ENCODE measurements at places on chromosomes 6 and 20.

DNA sequence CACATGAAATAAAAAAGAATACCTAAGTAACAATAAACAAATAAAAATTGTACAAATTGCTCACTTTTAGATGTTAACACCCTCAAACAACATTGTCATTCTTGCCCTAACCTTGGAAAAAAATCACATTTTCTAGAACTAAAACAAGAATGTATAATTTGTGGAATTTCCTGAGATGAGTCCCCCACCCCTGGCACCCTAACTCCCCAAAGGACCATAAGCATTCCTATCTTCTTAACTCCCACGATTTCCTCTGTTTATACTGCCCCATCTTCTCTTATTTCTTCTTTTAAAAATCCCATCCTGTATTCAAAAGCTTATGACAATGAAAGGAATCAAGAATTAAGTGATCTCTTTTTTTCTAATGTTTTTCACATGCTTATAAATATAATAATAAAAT, 70.9 kb downstream of the IBTK start:
- DNase-seq: no peak

DNA sequence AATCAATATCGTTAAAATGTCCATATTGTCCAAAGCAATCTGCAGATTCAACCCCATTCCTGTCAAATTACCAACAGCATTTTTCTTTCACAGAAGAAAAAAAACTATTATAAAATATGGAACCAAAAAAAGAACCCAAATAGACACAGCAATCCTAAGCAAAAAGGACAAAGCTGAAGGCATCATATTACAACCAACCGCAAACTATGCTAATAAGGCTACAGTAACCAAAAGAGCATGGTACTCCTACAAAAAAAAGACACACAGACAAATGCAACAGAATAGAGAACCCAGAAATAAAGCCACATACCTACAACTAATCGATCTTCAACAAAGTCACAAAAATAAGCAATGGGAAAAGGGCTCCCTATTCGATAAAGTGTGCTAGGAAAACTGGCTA, 49.2 kb downstream of the RNGTT start:
- DNase-seq: no peak

- DNase-seq: no peak
Measured at GRCh38 chr6:111612379-111612778, 6.7 kb upstream of the TRAF3IP2 start.

GRCh38 chr6:71206089-71206488, 82.5 kb upstream of the OGFRL1 start:
- DNase-seq: no peak

DNA sequence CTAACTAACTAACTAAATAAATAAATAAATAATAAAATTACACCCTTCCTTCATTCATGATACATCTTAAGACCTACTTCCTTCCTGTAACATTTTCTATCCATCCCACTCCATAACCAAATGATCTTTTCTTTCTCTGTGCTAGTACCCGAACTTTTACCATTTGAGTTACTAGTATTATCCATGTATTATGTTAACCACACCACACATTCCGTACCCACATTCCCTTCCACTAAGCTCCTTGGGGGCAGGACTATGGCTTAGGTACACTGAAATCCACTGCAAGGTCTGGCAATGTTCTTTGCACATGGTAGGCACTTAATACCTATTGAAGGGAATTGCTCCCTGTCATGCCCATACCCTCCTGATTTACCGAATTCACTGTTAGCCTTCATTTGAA, 24.9 kb downstream of the REPS1 start:
- DNase-seq: no peak

- no peak for DNase-seq
Measured at GRCh38 chr6:36668591-36668990, 9.9 kb upstream of the CDKN1A start.

DNA sequence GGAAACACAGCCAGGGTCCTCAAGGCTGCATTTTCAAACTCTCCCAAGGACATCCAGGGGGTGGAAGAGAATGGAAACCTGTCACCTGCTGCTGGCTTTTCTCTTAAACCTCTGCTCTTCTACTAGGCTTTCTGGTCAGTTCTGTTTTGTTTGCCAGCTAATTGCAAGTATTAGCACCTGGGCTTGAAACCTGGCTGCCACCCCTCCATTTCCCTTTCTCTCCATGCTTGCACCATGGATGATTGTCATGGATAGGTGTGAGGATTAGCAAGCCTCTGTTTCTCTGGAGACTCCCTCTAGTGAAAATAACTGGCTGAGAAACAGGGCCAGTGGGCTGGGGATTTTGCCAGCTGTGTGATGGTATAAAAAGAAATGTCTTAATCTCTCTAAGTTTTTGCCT, 33.0 kb upstream of the GPR6 start:
- DNase-seq: no peak

- DNase-seq: no peak
Measured at GRCh38 chr6:6006428-6007365, at the start of gene NRN1. TSS of gene NRN1 (minus strand) at chr6:6006925. CDS start at chr6:6006749, 176 bp downstream.

GRCh38 chr6:6348256-6348655, 27.8 kb upstream of the F13A1 start:
- DNase-seq: no peak

Measured in AG04449 (cell line).